ENCODE measurements at places on chromosomes 2 and 18. TPM values are rescaled to one million over a fixed set of nuclear protein-coding genes. Genes with fewer than 3 reads are reported as not detected.

Gene MRO
- total RNA-seq: 3.2 TPM

DNA sequence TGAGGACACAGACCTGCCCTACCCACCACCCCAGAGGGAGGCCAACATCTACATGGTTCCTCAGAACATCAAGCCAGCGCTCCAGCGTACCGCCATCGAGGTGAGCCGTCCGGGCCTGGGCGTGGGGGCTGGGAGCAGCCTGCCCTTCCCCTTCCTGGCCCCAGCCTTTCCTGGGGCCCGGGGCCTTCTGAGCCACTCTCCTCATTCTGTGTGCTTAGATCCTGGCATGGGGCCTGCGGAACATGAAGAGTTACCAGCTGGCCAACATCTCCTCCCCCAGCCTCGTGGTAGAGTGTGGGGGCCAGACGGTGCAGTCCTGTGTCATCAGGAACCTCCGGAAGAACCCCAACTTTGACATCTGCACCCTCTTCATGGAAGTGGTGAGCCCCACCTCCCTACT, 157.9 kb downstream of the DYSF start:
- no peaks in the 10 kb centered on the region for H3K4me1 ChIP-seq
- H3K36me3 ChIP-seq: no peaks in the 10 kb centered on the region
- no peaks in the 10 kb centered on the region for H3K27me3 ChIP-seq
- no peak overlapping the region for H3K27ac ChIP-seq
- no peak overlapping the region for H3K4me3 ChIP-seq

Gene MORN2
- 7.9 TPM for total RNA-seq

DNA sequence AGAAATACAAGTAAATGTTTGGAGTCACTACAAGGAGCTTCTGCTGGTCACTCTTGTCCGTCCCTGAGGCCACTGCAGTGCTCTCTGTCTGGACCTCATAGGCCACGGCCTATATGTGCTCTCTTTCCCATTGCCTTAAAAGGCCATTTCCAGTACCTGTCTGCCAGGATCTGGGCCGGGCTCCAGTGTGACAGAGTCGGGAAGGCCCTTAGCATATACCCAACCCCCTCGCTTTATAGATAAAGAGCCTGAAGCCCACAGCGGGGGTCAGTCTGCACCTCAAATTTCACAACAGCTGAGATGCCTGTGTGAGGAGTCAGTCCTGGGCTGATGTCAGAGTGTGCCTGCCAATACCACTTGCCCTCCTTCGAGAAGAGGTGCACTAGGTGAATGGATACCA, 39.9 kb downstream of the ADD2 start:
- no peaks in the 10 kb centered on the region for H3K27me3 ChIP-seq
- H3K4me3 ChIP-seq: no peak overlapping the region
- H3K27ac ChIP-seq: no peak overlapping the region
- DNase-seq: no peak

GRCh38 chr2:150919901-150920300, 341.8 kb downstream of the RBM43 start:
- no peaks in the 10 kb centered on the region for H3K4me1 ChIP-seq
- no peaks in the 10 kb centered on the region for H3K36me3 ChIP-seq
- H3K27ac ChIP-seq: no peak overlapping the region
- no peaks in the 10 kb centered on the region for H3K27me3 ChIP-seq
- no peak for DNase-seq

- H3K4me3 ChIP-seq: no peak overlapping the region
- DNase-seq: no peak
- H3K4me1 ChIP-seq: no peaks in the 10 kb centered on the region
- H3K27ac ChIP-seq: no peak overlapping the region
- no peaks in the 10 kb centered on the region for H3K36me3 ChIP-seq
- H3K27me3 ChIP-seq: no peaks in the 10 kb centered on the region
Observed at GRCh38 chr18:25047421-25047820, 304.5 kb downstream of the ZNF521 start.

All from aorta (tissue), 5 donors.